Activated T-helper 1 cell treated with anti-CD3 and anti-CD28 coated beads, Interleukin-12 subunit alpha, Interleukin-12 subunit beta, Interleukin-2, Interleukin-4 antibody, amounts not matched to agents 30 ng/mL and 10 ng/mL and 1 ng/mL, durations not matched to agents 14 hours and 24 hours and 36 hours (primary cell): ENCODE measurements at places on chromosomes 11 and 22. TPM values are rescaled to one million over a fixed set of nuclear protein-coding genes. Genes with fewer than 3 reads are reported as not detected.

MOGAT2 gene
- not detected in 2 replicates for total RNA-seq

- no peak for DNase-seq
These were observed 5.9 kb downstream of the SRRD start for GRCh38 chr22:26489447-26490036.

GRCh38 chr11:78168539-78169477 lies 19.6 kb downstream of the KCTD21 start:
- no peak for DNase-seq

POU2AF1 gene
- total RNA-seq: 80.7 and 81.0 TPM in 2 replicates

DNA sequence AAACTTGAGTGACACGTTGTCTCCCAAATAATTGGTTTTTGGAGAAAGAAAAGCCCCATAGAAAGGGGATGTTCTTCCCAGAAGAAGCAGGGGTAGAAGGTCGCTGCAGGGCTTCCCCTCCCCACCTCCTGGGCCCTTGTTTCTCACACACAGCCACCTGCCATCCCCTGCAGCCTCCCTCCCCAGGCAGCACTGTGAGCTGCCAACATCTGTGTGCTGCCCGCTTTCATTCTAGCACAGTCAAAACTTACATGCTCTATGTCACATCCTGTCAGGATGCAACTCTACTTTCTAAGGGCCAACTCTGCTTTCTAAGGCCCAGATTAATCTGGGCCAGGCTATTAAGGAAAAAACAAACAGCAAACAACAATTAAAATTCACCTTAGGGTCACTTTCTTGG lies 309.4 kb upstream of the ZC3H12C start:
- DNase-seq: no peak

DNA sequence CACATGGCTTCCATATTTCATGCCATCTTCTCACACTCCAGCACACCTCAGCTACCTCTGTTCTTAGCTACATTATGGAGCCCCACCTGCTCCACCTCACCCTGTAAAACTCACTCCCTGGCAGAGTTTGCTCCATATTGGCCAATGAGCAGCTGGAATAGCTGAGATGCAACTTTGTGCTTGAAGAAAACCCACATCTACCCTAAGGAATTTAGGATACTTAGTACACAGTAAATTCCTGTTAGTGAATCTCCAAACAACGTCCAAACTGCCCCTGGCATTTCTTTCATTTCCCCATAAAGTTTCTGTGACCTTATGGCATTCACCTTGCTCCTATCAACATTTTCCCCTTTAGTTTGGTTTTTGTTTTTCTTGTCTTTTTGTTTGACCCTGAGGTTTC lies 2.2 kb upstream of the VWCE start:
- no peak for DNase-seq
